Vein endothelial cell (primary cell): ENCODE measurements at places on chromosomes 3 and 15. TPM values are rescaled to one million over a fixed set of nuclear protein-coding genes. Genes with fewer than 3 reads are reported as not detected.

NMNAT3 gene
- 0.65 and 0.76 TPM in 2 replicates for total RNA-seq

DUOXA2 gene
- total RNA-seq = not detected in 2 replicates

FSIP1 gene
- total RNA-seq = 0.98 and 1.3 TPM in 2 replicates

CASR gene
- total RNA-seq = under 0.01 TPM in 1 of 2 replicates, not detected in the other

SOX14 gene
- not detected in 2 replicates for total RNA-seq
